ENCODE measurements at places on chromosomes 13 and 19.
A peak's percentile ranks its signal among the peaks of the same experiment; 100 is the strongest.

DNA sequence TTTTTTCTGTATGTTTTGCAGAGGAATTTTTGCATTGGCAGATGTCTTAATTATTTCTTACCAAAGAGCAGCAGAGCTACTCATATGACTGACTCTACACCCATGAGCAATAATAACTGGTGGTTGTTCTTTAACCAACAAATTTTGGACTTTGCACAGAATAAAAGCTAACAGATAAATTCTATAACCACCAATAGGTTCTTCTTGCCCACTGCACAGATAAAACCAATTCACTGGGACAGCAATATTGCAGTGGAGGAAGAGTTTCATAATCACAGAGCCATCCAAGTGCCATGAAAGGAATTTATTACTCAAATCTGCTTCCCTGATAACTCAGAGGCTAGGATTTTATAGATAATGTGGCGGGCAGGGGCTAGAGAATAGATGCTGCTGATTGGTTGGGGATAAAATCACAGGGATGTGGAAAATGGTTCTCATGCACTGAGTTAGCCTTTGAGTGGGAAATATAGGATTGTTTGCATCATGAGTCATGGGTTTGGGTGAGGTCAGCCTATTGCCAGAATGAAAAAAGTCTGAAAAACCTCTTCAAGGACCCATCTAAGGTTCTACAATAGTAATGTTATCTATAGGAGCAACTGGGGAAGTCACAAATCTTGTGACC is 104.3 kb upstream of the PCDH17 start:
- peak; percentile 73 for DNase-seq

DNA sequence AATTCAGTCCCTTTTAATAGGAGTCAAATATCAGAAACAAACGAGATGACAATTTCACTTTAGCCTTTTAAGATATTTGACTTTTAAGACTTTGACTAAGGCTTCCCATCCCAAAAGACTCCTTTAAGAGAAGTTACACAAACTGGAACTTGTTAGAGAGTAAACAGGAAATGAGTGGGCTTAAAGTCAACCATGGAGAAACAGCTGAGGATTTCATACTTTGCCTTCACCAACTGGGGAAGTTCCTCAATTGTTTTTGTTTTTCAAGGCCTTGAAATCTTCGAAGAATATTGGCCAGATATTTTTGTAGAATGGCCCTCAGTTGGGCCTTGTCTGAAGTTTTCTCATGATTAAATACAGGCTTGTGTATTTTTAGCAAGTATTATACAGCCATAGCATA is 227.3 kb downstream of the POU4F1 start:
- no peak for DNase-seq

DNA sequence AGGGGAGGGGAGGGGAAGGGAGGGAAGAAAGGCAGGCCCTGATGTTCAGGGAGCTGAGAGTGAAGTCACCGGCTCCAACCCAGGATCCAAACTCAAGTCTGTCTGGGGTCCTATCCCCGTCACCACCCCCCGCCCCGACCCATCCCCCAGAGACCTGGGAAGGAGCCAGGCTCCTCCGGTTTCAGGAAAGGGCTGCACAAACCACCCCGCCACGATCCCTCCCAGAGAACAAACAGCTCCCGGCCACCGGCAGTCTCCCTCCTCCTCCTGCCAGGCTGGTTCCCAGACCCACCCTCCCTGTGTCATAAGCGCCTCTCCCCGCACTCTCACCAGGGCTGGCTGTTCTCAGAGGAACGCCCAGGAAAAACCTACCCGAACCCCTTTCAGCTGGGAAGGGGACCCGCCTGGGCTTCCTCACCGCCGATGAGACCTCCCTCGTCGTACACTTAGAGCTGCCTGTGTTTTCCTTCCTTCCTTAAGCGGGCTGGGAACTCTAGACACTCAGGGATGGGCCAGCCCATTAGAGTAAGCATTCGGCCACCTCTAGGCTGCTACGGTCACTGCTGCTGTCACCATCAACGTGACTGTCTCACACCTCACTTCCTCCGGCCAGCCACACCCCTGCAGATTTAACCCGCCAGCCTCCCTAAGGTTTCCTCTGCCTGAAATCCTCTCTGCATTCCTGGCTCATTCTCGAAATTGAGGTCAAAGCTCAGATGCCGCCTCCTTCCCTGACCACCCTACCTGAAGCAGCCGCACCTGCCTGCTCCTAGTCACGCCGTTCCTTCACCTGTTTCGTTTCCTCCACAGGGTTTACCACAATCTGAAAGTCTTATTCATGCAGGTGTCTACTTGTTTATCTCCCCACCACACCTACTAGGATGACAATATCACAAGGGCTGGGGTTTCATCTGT is 6.3 kb upstream of the RDH13 start:
- DNase-seq: peak; percentile 58

- DNase-seq: peak; percentile 95
Observed at GRCh38 chr13:109998684-109999533, 212.5 kb upstream of the IRS2 start.

DNA sequence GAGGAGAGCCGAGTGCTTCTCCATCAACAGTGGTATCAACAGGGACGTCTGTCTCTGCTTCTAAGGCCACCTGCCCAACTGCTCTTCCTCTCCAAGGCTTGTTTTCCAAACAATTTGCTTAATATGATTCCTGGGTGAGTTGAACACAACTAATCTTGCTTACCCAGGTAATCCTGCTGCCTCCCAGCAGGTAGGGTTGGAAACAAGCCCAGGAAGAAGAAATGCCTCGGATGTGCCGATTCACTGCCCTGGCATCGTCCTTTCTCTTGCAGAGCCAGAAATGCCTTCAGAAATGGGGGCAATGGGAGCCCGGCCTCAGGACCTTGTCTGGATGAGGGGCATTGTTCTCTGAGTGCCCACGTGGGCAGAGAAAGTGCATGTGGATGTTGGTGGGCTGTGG is 51.9 kb upstream of the C1QTNF9B start:
- no peak for DNase-seq

DNA sequence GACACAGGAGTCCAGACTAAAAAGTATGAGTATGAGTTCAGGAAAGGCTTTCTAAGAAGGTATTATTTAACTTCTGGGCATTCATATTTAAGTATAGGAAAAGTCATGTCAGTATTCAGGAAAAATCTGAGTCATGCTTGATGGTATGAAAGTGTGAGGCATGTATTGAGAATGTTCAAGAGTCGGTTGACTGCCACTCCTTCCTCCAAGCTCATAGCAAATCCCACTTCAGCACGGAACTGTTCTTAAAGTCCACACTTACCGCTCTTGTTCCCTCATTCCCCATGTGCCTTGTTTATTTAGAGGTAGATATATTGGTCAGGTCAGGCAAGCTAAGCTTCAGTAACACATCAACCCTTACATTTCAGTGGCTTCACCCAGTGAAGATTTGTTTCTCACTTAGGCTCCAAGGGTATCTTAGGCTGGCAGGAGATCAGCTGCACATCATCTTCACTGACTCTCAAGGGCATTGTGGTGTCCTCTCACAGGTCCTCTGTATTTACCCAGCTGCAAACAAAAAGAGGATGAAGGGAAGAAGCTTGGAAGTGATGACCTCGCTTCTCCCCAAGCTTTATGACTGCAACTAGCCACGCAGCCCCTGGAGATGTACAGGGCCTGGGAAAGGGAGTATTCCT is 1189.2 kb downstream of the EFNB2 start:
- DNase-seq: peak; percentile 88

- no peak for DNase-seq
Observed at GRCh38 chr19:6654347-6655310, 15.3 kb downstream of the TNFSF14 start.

GRCh38 chr13:110161112-110161882 is 145.7 kb downstream of the COL4A1 start:
- no peak for DNase-seq

DNA sequence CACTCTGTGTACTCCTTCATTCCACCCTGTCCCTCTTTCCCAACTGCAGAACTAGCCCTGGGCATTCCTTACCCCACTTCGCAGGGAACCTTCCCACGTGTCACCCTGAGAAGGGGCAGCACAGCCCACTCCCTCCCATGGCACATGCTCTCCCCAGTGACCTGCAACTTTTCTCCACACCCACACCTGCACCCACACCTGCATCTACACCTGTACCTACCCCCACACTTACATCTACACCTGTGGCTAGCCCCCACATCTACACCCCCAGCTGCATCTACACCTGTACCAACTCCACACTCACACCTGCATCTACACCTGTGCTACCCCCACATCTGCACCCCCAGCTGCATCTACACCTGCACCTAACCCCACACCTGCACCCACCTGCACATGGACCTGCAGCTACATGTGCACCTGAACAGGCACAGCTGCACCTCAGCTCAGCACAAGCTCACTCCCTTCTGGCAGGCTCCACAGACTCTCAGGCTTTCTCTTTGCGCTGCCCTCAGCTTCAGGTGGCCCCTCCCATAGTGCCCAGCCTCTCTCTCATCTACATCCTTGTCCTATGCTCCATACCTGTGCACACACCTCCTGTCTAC is 234.1 kb downstream of the TUBA3C start:
- no peak for DNase-seq

GRCh38 chr13:24888291-24888931 is 124.4 kb downstream of the RNF17 start:
- no peak for DNase-seq

GRCh38 chr13:25990801-25991200 is 61.0 kb downstream of the SHISA2 start:
- no peak for DNase-seq

DNA sequence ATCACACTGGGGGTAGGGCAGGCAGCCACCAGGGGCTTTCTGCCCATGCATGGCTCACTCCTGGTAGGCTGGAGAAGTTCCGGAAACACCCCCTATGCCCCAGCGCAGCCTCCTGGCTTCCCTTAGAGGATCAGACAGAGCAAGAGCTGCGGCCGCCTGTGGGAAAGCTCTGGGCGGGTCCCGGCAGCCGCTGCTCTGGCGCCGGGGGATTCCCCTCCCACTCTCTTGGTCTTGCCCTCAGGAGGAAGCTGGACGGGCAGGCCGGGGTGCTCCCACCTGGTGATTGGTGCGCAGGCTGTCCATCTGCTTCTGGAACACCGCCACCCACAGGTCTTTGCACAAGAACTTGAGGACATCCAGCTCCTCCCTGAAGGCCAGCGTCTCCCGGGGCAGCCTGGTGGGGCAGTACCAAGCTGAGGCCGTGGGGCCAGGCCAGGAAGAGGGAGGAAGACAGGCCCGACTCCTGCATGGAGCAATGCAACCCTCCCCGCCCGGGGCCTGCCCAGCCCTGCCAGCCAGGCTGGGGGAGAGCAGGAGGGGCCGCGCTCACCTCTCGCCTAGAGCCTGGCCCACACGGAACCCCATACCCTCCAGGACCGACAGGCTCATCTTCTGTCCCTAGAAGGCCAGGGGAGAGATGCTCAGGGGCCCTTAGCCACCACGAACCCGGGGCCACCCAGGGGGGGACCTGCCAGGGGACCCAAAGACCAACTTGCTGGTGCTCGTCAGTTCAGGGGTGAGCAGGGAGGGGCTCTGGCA is 4.0 kb upstream of the NKPD1 start:
- peak; percentile 79 for DNase-seq

- DNase-seq: no peak
Observed at GRCh38 chr13:48641404-48641803, 12.3 kb upstream of the CYSLTR2 start.

- no peak for DNase-seq
Observed at GRCh38 chr19:18418029-18418482, 1.1 kb upstream of the SSBP4 start.

DNA sequence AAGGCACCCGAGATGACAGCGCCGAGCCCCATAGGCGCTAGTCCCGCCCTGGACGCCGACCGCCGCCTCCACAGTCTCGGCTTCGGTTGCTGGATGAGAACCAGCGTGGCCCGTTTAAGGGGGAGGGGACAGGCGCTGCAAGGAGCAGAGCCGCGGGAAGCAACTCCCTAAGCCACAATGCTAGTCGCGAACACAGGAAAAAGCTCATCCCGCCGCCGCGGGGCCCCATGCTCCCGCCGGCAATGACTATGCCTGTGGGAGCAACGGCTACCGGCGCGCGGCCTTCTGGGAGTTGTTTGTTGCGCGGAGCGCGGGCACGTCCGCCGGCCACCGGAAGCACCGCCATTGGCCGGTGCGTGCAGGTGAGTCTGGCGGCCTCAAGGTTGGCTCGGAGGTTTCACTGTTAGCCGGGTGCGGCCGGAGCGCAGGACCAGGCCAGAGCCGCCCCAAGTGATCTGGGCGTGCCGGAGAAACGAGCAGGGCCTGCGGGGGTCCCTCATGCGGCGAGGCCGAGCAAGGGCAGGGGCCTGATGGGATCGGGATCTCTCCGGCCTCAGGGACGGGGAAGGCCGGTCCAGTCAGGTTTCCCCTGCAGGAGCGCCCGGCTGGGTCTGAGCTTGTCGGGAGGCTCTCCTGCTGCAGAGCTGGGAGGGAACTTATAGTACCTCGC is at the start of gene ZNF544:
TSS of gene ZNF544 (plus strand) at position 330 of the 670 bp plus-strand sequence. CDS start 15,110 bp downstream, outside the sequence.
- peak; percentile 71 for DNase-seq

DNA sequence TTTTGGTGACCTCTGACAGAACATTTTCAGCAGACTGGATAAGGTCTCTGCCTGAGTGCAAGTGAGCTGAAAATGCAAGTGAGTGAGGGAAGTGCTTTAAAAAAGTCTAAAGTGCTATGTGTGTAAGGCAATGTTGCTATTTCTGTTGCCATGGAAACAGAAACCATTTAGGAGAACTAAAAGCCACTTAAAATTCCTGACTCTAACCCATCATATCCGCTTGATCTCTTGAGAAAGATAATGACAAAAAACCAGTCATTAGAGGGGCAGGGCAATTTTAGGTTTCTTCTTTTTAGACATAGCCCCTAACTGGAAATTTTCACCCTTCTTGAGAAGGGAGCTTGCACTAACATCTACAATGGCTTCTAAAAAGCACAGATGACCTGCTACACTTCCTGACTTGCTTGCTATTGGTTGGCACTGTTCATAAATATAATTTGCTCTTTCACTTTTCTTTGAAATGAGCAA is at the start of gene CYSLTR2:
TSS of gene CYSLTR2 (plus strand) at position 458 of the 468 bp plus-strand sequence. CDS start 52,889 bp downstream, outside the sequence.
- peak; percentile 67 for DNase-seq

GRCh38 chr19:21463449-21464105 is 41.8 kb upstream of the ZNF429 start:
- no peak for DNase-seq

DNA sequence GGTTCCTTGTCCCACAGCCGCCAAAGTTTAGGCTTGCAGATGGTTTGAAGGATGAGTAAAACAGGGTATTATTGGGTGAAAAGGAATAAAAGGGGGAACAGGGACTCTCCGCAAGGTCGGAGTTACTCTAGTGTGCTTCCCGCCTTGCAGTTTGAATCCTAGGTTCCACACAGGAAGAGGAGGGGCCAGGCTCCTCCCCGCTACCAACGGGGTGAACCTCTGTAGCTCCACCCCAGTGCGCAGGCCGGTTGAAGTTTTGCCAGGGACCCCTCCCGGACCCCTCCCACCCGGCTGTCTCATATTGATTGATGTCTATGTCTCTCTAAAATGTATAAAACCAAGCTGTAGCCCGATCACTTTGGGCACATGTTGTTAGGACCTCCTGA is 11.6 kb upstream of the GTF2F2 start:
- DNase-seq: no peak
